Cortex of kidney (tissue), 1 donor: ENCODE measurements at places on chromosomes 4 and X.

- no peak for DNase-seq
These were observed 384.5 kb downstream of the RPA4 start for GRCh38 chrX:97268182-97268680.

DNA sequence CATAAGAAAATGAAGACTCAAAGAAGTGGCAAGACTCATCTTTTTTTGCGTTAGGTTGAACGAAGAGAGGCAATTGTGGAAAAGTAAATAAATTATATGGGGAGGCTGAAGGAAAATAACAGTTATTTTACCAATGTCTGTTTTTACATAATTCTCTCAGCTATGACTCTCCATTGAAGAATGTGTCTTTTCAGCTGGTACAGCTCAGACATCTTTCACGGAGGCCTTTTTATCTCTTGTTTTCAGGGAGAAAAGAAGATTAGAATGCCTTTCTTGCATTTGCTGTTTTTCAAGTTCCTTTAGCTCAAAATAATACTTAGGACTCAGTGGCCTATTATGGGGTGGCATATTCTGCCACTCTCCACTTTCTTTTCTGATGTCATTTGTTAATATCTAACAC is 153.0 kb downstream of the ADAM29 start:
- no peak for DNase-seq

DNA sequence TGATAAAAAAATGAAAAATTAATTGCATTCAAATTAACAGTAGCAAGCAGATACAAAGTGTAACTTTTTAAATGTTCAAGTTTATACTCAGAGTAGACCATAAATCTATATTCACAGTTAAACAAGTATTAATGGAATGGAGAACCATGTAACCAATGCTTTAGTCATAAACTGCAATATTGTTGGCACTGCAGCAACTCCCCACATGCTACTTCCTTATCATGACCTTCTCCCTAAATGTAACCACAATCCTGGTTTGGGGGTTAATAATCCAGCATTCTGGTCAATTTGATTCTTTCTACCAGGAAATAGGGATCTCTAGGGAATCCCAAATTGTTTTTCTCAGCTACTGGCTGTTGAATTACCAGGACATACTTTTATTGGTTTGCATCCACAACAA is 223.9 kb upstream of the DCAF8L1 start:
- no peak for DNase-seq

DNA sequence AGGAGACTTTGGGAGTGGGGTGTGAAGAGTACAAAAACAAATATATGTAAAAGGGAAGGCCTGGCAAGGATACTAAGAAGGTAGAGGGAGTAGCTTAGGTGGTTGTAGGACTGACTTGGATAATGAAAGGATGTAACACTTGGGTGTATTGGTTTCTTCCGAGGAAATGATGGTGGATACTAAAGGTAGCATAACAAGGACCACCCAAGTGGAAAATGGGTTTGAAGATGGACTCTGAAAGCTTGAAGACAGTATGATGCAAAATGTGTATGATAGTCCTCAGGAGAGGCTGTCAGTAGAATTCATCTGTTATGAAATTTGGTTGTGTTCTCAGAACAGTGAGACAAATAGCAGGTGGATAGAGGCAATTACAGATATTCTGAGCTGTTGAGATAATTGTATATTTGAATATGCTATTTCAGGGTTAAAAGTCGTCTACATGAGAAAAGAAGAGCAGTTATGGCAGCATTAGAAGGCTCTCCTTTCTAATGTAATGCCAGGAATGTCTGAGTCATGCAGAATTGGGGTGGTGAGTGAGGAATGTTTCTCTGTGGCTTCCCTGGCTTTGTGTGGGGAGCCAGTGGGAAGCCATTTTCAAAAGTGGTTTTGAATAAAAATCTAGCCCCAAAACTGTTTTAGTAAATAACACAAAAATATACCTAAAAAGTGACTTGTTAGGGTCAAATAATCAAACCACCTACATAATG is 75.6 kb downstream of the FHIP1A start:
- no peak for DNase-seq

DNA sequence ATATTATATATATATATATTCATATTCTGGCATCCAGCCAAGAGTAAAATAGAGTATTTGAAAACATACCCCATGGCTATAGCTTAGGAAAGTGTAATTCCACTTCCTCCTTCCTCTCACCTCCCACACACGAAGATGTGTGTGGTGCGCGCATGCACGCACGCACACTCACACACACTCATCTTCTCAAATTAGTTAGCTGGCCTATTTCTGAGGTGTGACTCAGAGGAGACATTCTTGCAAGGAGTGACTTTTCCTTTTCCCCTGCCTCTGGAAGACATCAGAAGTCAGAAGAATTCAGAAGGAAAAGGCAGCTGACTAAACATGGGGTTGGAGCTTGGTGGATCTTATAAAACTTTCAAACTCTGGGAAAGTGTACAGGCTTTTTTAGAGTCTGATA is 8.8 kb downstream of the ENPEP start:
- DNase-seq = no peak

- no peak for DNase-seq
These were observed 54.4 kb upstream of the LCORL start for GRCh38 chr4:18075823-18076433.

DNA sequence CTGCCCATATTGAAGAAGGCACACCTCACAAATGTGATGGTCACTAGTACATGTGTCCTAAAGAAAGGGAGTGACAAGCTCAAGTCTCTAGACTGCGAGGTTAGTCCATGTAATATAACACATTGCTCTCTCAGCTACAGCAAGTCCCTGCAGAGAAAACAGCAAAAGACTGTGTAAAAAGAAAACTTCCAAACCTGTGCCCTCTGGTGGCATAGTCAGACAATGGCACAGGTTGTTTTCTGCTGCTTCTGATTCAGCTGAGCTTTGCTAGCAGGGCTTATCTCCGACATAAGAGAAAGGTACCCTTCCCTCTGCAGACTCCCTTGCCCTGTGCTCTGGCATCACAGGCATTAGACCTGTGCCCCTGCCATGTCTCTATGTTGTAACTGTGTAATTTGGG is 1.4 kb upstream of the SERPINA7 start:
- DNase-seq = no peak

DNA sequence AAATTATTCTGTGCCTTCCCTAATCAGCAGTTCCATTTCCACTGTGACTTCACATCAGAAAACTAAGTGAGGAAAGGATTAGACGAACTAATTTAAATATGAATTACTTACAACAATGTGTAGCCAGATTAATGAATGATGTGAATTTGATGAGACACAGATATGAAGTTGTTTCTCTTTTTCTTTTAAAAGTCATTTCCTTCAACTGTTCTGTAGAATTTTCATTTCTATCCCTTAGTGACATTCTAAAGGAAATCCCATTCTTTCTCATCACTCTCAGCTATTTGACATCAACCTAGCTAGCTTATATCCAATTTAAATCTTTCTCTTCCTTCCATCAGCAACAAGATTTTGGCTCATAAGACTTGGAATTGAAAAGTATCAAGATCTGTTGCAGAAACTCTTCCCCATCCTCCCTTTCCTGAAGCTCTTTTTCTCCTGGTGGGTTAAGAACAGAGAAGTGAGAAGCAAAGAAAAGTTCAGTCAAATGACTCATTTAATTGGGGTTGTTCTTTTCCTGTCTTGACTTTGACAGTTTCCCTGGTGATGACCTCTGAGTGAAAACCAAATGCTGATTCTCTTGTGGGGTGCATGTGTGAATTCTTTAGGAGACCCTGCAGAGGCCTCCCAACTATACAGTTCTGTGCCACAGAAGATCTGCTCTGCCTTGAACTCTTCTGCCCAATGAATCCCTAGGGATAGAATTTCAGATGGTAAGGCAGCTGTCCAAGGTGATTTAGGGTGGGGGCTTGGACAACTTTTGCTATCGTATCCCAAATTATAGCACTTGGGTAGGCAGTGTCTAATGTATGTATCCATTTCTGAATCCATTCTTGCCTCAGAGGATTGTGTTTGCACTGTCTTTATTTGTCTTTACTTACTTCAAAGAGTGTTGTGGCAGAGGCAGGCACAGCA is 232.5 kb upstream of the GPRIN3 start:
- DNase-seq = no peak

GRCh38 chr4:47945930-47946726 is 31.7 kb upstream of the NFXL1 start:
- no peak for DNase-seq

DNA sequence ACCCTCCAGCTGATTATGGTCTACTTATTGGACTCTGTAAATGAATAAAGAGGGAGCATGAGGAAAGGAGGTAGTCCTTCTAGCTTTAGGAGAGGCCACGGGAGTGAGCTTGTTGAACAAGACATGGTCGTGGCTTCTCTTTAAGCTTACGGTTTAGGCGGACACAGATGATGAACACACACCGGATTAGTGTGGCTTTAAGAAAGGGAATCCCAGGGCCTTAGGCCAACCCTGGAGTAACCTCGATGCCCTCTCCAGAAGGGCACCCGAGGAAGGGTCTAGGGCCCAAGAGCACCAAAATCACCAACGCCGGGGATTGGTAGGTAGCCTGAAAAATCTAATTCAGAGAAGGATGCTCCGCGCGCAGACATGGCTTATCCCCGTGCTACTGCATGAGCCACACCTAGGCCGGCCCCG is 39.4 kb downstream of the ERVMER34-1 start:
- DNase-seq = no peak

GRCh38 chr4:46392421-46392820 is 2.5 kb upstream of the GABRA2 start:
- DNase-seq = no peak

GRCh38 chr4:1721666-1722550 is 587 bp downstream of the TACC3 start:
- DNase-seq = no peak

- DNase-seq = no peak
These were observed 377.8 kb upstream of the PRKX start for GRCh38 chrX:4091046-4091760.

DNA sequence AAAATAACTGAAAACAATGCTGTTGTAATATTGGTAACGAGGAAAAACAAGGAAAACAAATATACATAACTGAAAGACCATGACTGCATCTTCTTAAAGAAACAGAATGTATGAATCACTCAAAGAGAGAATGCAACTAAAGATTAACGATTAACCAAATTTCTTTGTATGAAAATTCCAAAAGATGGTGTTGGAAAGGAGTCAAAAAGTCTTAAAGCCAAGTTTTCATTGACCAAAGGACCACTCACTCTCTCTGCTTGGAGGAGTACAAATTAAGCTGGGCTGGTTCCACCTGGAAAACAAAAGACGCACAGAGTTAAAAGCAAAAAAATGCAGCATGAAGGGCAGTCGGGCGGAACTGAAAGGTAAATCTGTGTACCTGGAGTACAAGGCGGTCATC is 1.8 kb downstream of the DCAF12L1 start:
- no peak for DNase-seq

- no peak for DNase-seq
These were observed 62.2 kb downstream of the SPANXN3 start for GRCh38 chrX:143455046-143455445.

- no peak for DNase-seq
These were observed 30.1 kb upstream of the BBS7 start for GRCh38 chr4:121900132-121900983.

GRCh38 chr4:99887837-99888236 is 6.4 kb downstream of the LAMTOR3 start:
- DNase-seq = no peak

GRCh38 chr4:38535717-38536116 is 128.3 kb upstream of the KLF3 start:
- DNase-seq = no peak

DNA sequence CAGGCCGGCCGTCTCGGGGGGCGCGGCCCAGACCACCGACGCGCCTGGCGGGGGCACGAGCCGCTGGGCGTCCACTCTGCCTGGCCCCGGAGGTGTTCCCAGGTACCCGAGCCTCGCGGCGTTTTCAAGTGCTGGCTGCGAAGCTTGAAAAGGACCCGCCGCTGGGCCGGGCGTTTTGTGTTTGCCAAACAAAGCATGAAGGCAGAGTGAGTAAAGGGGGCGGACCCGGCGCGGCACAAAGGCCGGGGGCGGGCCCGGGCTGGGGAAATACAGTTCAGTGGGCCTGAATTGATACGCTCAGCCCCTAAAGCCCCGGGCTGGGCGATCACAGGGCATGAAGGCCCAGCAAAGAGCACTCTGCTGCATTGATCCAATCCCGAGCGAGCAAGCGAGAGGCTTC is 65.4 kb downstream of the SOX3 start:
- no peak for DNase-seq
